A549 treated with Hydrocortisone at 1 μM for 4 hours (cell line): ENCODE measurements at places on chromosomes 13 and 19. TPM values are rescaled to one million over a fixed set of nuclear protein-coding genes. Genes with fewer than 3 reads are reported as not detected.

The LNX2 gene
- 3.2 to 5.0 TPM (median 3.6 TPM) in 5 replicates for total RNA-seq

The LILRB4 gene
- total RNA-seq = not detected in 5 replicates

The TNFSF13B gene
- total RNA-seq = 0.06 to 0.14 TPM in 2 of 5 replicates, not detected in the others

The FPR1 gene
- total RNA-seq = 0.05 to 0.15 TPM (median 0.08 TPM) in 5 replicates

The BCAM gene
- 67.1 to 85.2 TPM (median 79.0 TPM) in 5 replicates for total RNA-seq

The C5AR1 gene
- total RNA-seq = 1.5 to 2.8 TPM (median 2.1 TPM) in 5 replicates

The IZUMO1 gene
- not detected in 5 replicates for total RNA-seq

The C19orf38 gene
- 0.10 to 0.18 TPM (median 0.14 TPM) in 5 replicates for total RNA-seq

The PCDH20 gene
- total RNA-seq = not detected in 5 replicates

The HSPH1 gene
- 88.2 to 108 TPM (median 89.2 TPM) in 5 replicates for total RNA-seq

The ZBTB32 gene
- not detected in 5 replicates for total RNA-seq

The ZNF728 gene
- total RNA-seq = not detected in 5 replicates

The DCT gene
- not detected in 5 replicates for total RNA-seq

The UNC13A gene
- total RNA-seq = 0.93 to 1.5 TPM (median 1.3 TPM) in 5 replicates

The ZNF682 gene
- total RNA-seq = not detected in 5 replicates

The ZIM2 gene
- not detected in 5 replicates for total RNA-seq

The LGALS14 gene
- not detected in 5 replicates for total RNA-seq

The KLK14 gene
- 0.26 to 0.44 TPM (median 0.36 TPM) in 5 replicates for total RNA-seq

The TMEM145 gene
- 3.2 to 4.0 TPM (median 3.9 TPM) in 5 replicates for total RNA-seq

The C19orf53 gene
- 116 to 210 TPM (median 201 TPM) in 5 replicates for total RNA-seq
